Activated CD4-positive, alpha-beta T cell treated with anti-CD3 and anti-CD28 coated beads, Interleukin-2, amount 50 U/mL, for 4 hours (primary cell): ENCODE measurements at places on chromosomes 6 and 20.

- no peak for DNase-seq
Measured at GRCh38 chr6:132023490-132023889, 72.3 kb upstream of the CCN2 start.

GRCh38 chr20:34402461-34402860, 39.4 kb downstream of the ITCH start:
- DNase-seq: no peak

GRCh38 chr20:53195876-53196610, 223.9 kb downstream of the TSHZ2 start:
- no peak for DNase-seq

DNA sequence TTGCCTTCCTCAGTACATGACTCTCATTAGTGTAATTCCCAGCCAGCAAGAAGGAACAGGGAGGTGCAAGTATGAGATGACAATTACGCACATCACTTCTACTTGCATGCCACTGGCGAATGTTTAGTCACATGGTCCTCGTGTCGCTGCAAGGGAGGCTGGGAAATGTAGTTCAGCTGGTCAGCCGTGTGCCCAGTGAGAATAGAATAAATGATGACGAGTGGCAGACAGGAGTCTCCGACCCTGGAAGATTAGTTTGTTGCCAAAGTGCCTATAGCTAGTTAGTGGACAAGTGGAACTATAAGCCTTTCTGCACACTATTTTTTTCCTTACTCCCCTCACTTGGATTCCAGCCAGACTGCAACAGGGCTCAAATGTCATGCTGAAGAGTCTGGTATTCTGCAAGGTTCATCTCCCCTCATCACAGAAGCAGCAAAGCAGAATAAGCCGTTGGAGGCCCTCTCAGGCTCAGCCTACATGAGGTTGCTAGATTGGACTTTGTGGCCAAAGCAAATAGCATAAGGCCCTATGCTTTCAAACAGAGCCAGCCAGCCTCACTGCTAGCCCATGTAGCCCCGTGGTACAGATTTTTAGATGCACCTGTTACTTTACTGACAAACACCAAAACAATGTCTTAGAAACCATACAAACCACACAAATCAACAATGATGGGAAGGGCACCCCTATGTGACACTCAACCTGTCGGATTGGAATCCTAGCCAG, 9.7 kb downstream of the LINC00237 start:
- no peak for DNase-seq

- no peak for DNase-seq
Measured at GRCh38 chr20:52777171-52777570, 195.0 kb upstream of the TSHZ2 start.

DNA sequence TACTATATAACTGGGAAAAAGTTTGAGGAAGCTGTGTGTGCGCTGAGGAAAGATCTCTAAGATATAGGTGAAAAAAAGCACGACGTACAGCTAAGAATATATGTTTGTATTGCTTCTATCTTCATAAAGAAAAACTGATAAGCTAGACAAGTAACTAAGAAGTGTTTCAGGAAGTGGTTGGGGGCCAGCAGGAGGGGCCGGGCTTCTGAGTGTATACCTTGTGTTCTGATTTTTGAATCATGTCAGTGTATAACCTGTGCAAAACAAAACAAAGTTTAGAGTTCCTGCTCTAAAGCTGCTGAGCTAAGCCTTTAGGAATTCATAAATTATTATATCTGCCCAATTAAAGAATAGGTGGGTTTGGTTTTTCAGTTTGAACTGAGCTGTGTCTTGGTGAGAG, 7.9 kb upstream of the OSER1 start:
- DNase-seq: peak; percentile 21
